SJSA1 (cell line): ENCODE measurements at places on chromosomes 4 and X. TPM values are rescaled to one million over a fixed set of nuclear protein-coding genes. Genes with fewer than 3 reads are reported as not detected.

GRCh38 chr4:101972791-101973190 lies 182.3 kb downstream of the BANK1 start:
- no peak overlapping the region for H3K27ac ChIP-seq
- DNase-seq: no peak
- peaks cover 32% of the 10 kb centered on the region for H3K4me1 ChIP-seq

DNA sequence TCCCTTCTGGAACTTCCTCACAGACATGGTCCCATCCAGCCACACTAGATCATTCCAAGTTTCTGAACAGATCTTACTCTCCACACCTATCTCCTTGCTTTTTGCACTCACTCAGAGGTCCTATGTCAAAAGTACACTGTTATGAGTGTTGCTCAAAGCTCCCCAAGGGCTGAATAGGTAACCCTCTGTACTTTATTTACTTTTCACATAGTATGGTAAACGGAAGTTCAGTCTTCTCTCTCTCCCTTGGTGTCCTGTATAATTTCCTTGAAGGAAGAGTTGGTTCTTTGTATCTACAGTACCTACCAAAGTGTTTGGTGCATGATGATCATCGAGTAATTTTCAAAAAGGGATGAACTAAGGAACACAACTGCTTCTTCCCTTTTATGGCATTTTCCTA lies 74.4 kb downstream of the ARHGEF38 start:
- no peak for DNase-seq
- no peak overlapping the region for H3K4me3 ChIP-seq
- no peak overlapping the region for H3K27ac ChIP-seq
- H3K4me1 ChIP-seq: no peaks in the 10 kb centered on the region
- no peaks in the 10 kb centered on the region for H3K36me3 ChIP-seq

DNA sequence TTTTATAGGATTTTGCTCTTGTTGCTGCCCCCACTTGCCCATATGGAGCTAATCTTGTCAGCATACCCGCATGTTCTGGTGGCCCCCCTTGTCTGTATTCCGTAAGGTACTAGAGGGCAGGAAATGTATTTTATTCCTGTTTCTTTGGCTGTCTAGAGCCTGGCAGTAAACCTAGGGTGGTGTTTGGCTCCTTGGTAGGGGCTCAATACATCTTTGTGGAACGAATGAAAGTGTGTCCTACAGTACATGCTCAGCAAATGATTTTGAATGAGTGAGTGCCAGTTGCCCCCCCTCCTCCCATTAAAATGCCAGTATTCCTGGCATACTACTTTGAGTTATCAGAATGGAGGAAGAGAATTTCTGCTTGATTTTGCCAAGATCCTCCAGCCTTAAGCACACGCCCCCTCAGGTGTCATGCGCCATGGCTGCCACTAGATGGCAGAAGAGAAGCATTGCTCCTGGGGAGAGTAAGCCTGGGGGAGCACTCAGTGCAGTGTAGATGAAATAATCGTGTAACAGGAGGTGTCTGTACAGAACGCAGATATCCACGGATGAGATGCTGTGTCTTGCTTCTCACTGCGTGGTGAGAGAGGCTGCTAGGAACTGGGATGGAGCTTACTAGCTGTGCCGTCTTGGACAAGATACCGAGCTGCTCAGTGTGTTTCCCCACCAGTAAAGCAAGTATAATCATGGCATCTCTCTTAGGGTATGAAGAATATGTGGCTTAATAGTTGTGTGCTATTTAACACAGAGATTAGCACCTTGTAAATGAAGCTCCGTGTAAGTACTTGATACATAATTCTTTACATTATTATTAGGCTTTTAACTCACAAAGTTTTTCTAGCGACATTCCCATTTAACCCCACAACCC lies 17.2 kb upstream of the RNF212 start:
- no peaks in the 10 kb centered on the region for H3K36me3 ChIP-seq
- H3K27me3 ChIP-seq: no peaks in the 10 kb centered on the region; the same call in 1 of the 2 replicates
- H3K4me3 ChIP-seq: no peak overlapping the region
- H3K4me1 ChIP-seq: no peaks in the 10 kb centered on the region
- no peak for DNase-seq

GRCh38 chr4:22635692-22636091 lies 57.0 kb upstream of the GBA3 start:
- no peak overlapping the region for H3K4me3 ChIP-seq
- no peak for DNase-seq
- H3K4me1 ChIP-seq: no peaks in the 10 kb centered on the region

DNA sequence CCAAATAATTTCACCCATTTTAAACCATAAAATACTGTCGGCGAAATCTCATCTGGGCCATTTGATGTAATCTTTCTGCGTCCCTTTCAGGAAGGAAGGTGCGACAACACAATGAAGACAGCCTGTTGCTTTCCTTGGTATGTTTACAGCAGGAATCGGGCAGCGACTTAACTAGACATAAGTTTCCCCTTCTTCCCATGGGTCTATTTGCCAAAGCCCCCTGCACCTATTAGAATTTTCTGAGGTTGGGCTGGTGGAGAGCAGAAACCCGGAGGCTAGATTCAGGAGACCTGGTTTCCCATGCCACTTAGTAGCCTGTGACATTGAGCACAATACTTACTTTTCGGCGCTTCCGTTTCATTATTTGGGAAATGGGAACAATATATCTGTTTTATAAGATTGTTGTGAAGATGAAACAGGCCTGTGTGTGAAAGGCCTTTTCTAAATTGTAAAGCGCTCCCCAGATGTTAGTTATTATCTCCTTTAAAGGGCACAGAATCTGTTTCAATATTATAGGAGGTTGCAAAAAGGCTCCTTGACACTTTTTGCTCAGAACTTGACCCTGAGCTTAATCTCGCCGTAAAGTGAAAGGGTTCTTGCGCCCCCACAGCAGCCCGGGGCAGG lies 552 bp upstream of the AFF1 start:
- no peaks in the 10 kb centered on the region for H3K27me3 ChIP-seq
- peaks cover 17% of the 10 kb centered on the region for H3K4me1 ChIP-seq
- H3K27ac ChIP-seq: peak overlapping the region; percentile 77

GRCh38 chrX:9341291-9342201 lies 123.3 kb upstream of the TBL1X start:
- peak overlapping the region; percentile 22; the same call in 1 of the 2 replicates for H3K4me3 ChIP-seq
- H3K36me3 ChIP-seq: no peaks in the 10 kb centered on the region
- H3K27me3 ChIP-seq: no peaks in the 10 kb centered on the region
- DNase-seq: peak; percentile 75

GRCh38 chrX:1610166-1610565 lies 4.7 kb upstream of the ASMT start:
- no peaks in the 10 kb centered on the region for H3K36me3 ChIP-seq
- H3K4me3 ChIP-seq: no peak overlapping the region
- H3K27ac ChIP-seq: no peak overlapping the region
- H3K4me1 ChIP-seq: no peaks in the 10 kb centered on the region

GRCh38 chrX:35382966-35383365 lies 415.2 kb upstream of the MAGEB16 start:
- H3K36me3 ChIP-seq: no peaks in the 10 kb centered on the region
- no peaks in the 10 kb centered on the region for H3K4me1 ChIP-seq
- H3K4me3 ChIP-seq: no peak overlapping the region
- H3K27me3 ChIP-seq: no peaks in the 10 kb centered on the region

GRCh38 chr4:48774760-48775710 lies 5.0 kb downstream of the FRYL start:
- peaks cover 15% of the 10 kb centered on the region for H3K4me1 ChIP-seq
- H3K27me3 ChIP-seq: no peaks in the 10 kb centered on the region
- H3K36me3 ChIP-seq: peaks cover 10% of the 10 kb centered on the region
- no peak overlapping the region for H3K4me3 ChIP-seq

DNA sequence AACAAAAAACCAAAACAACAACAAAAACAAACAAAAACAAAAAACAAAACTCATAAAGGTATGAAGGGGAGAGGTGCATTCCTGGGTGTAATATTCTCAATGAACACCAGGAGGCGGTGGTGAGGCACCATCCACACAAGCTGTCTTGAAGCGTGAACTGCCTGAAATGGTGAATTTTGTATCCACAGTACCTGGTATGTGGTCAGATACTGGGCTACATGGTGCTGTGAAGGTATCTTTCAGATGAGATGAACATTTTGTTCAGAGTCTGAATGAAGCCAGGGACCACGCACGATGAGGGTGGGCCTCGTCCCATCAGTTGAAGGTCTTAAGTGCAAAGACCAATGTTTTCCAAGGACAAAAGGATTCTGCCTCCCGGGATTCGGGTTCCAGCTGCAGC lies 58.5 kb downstream of the ASMT start:
- H3K27ac ChIP-seq: no peak overlapping the region
- no peaks in the 10 kb centered on the region for H3K4me1 ChIP-seq
- H3K36me3 ChIP-seq: no peaks in the 10 kb centered on the region
- H3K4me3 ChIP-seq: no peak overlapping the region
- H3K27me3 ChIP-seq: no peaks in the 10 kb centered on the region

DNA sequence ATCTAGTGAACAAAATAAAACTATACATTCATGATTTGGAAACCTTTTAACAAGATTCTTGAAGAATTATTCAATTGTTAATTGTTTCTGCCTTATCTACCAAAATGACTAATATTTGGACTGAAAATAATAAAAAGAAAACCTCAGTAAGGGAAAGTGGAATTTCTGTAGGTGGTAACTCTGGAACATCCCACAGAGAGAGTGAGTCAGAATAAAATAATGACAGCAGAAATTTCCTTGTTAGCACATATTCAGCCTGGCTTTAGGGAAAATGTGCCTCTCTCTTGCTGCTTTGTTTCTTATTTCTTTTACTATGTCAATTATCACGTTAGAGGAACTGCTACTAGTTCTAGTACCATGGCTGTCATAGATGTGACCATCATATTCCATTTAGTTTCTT lies 421.5 kb upstream of the GNPDA2 start:
- no peak overlapping the region for H3K4me3 ChIP-seq
- no peaks in the 10 kb centered on the region for H3K36me3 ChIP-seq
- no peak for DNase-seq
- H3K27ac ChIP-seq: no peak overlapping the region

The HSD17B11 gene
- total RNA-seq: 66.9 and 71.9 TPM in 2 replicates

The TMEM47 gene
- 46.1 and 59.6 TPM in 2 replicates for total RNA-seq

The TENM3 gene
- 42.6 and 90.5 TPM in 2 replicates for total RNA-seq

The PAGE5 gene
- total RNA-seq: not detected in 2 replicates

The GAGE13 gene
- total RNA-seq: not detected in 2 replicates

The CDS1 gene
- 0.18 TPM in 1 of 2 replicates, not detected in the other for total RNA-seq

The HTN1 gene
- total RNA-seq: not detected in 2 replicates

The GPR34 gene
- not detected in 2 replicates for total RNA-seq
